Heart left ventricle (tissue), 16 donors: ENCODE measurements at places on chromosomes 5 and 9. TPM values are rescaled to one million over a fixed set of nuclear protein-coding genes. Genes with fewer than 3 reads are reported as not detected.

PRRT1B gene
- polyA plus RNA-seq = not detected

- DNase-seq = no peak
Measured at GRCh38 chr9:100071271-100071670, 27.5 kb downstream of the ERP44 start.

RAB14 gene
- polyA plus RNA-seq = 37.0 TPM

GRCh38 chr5:17907094-17907493 is 272.8 kb downstream of the TAF11L14 start:
- DNase-seq = no peak

PIP5K1B gene
- polyA plus RNA-seq = 48.8 TPM

KCNV2 gene
- polyA plus RNA-seq = not detected

BHMT gene
- not detected for polyA plus RNA-seq

DNA sequence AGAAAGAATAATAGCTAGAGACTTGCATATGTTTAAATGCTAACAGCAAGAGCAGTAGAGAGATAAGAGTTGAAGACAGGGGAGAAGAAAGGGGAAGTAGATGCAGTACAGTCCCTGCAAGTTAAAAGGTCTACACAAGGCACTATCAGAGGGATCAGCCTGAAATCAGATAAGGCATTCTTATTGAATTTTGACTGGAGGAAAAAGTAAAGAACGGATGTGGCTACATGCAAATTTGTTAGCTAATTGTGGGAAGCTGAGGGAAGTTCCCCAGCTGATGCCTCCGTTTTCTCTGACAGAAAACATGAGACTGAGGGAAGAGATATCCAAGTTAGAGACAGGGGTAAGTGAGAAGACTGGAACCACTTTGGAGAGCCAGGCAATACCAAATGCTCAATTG is 12.9 kb upstream of the RHOBTB3 start:
- no peak for DNase-seq

GRCh38 chr5:28855626-28856025 is 1817.2 kb upstream of the CDH9 start:
- DNase-seq = no peak

GRCh38 chr9:30943446-30944224 is 1440.8 kb upstream of the ACO1 start:
- DNase-seq = no peak

GRCh38 chr9:71819115-71819739 is 50.9 kb upstream of the CEMIP2 start:
- DNase-seq = no peak

GRCh38 chr9:89803403-89803802 is 198.6 kb downstream of the GADD45G start:
- no peak for DNase-seq

TAF11L12 gene
- not detected for polyA plus RNA-seq

DNA sequence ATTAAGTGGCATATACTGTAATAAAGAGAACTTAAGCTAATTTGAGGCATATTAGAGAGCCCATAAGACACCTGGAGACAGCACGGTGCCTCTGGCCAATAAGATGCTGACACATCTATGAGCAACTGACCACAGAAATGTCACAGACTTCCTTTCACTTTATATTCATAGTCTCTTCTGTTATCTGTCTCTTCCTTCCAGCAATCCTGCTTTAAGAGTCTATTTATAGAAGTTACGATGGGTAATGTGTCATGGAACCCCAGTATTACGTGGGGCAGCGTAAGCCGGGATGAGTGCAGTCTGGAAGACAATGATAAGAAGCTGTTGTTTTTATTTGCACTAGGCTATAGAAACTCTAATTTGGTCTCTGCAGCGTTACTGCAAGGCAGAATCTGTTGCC is 136.8 kb downstream of the CFAP90 start:
- no peak for DNase-seq

GRCh38 chr5:126801174-126801991 is 24.4 kb downstream of the LMNB1 start:
- no peak for DNase-seq

DNA sequence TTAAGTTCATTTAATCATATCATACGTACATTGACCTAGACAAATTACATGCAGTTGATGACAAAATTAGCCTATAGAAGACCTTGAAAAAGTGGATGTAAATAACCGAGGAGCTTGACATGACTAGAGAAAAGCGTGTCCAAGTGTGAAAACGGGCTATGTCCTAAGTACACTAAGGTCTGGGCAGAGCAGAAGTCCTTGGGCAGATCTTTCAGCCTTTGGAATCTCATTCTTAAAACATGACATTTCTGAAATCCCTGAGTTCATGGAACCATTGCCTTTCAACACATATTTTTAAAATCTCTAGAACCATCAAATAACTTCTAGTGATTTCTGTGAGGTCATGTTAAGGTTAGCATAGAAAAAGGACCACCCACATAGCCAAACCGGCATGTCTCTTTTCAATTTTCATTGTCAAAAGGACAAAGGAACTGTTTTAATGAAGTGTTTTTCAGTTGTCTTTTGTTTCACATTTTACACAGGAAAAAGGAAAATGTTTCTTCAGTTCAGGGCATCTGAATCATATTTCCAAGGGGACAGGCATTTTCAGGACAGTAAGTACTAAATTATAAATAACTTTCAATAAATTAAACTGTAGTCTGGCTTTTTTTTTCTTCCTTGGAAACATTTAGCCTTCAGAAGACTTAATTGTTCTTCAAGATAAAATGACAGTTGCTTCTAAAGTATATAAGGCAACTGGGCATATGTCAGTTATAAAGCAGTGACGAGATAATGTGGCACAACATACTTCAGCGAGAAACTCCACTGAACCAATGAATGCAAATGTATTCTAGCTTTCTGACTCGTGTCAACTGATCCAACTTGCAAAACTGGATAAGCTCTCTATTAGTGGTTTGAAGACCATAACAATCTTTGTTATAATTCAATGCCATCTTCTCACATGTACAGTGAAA is 416.8 kb downstream of the NFIB start:
- DNase-seq = no peak

DNA sequence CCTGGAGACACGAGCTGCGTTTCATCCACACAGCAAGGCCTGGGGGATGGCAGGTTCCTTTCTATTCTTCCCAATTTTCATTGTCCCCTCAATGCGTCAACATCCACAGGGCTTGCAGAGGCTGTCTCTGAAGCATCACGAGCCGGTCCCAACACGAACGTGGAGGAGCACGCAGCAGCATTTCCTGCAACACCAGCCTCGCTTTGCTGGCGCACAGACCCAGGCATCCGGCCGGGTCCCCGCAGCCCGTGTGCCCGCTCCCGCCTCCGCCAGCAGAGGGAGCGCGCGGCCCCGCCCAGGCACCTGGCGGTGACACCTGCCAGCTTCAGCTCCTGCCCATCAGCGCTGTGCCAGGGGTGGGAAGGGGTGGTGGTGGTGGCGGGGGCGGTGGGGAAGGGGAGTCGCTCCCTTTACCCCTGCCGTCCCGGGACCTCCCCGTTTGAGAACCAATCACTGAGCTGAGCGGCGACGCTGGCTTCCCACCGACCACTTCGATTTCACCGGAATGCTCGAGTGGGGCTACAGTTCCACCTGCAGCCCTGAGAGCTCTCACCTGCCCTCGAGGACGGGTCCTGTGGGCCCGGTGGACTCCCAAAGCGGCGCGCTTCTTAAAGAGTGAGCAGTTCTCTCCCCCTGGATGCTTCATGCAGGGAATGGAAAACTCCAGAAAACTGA is 464.5 kb downstream of the ICE1 start:
- no peak for DNase-seq

CTXN3 gene
- not detected for polyA plus RNA-seq

GRCh38 chr5:111366388-111366787 is 142.2 kb downstream of the CAMK4 start:
- no peak for DNase-seq

DNA sequence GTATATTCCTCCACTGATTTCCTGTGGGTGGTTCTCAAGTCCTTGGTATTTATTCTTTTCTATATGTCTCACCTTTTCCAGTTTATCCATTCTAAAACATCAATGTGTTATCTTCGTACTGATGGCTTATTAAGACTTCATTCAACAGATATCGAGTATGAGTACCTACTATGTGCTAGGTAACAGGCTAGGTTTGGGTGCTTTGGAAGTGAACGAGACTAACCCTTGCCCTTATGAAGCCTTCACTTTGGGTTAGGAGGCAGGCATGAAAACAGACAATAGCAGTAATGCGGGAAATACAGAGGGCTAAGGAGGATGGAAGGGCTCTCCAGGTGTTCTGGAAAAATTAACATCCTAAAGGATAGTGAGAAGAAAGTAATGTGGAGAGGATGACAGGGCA is 53.4 kb downstream of the AQP7 start:
- DNase-seq = no peak

DNA sequence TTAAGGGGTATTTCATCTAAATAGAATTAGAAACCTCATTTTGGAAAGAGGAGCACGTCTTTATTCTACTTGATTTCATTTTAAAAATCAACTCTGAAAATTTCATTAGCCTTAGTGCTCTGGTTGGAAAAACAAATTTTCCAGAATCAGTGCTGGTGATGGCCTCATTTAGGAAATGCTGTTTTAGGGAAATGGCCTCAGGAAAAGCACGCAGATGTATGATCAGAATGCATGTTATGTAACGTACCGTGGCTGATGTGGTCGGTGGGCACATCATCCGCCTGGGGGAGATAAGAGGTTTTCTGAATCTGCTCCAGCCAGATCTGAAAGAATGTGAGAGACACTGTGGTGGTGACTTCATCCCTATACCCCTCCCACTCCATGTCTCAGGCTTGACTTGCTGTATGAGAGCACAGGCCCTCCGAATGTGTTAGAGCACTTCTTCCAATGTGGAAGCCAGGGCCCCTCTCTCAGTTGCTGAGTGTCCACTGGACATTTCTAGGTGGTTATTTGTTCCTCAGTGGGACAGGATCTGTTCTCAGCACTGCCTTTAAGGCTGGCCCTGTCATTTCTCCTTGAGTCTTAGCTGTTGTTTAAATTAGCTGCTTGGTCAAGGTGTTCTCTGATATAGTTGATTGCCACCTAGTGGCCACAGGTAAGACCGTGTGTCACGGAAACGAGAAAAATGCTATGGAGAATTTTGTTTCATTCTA is 96.5 kb downstream of the ARHGAP26 start:
- no peak for DNase-seq

HINT2 gene
- polyA plus RNA-seq = 139 TPM

GRCh38 chr9:114311571-114312512 is 11.1 kb upstream of the ORM1 start:
- DNase-seq = no peak

C6 gene
- 7.2 TPM for polyA plus RNA-seq

STC2 gene
- 6.2 TPM for polyA plus RNA-seq

PDE6A gene
- 0.08 TPM for polyA plus RNA-seq

DNA sequence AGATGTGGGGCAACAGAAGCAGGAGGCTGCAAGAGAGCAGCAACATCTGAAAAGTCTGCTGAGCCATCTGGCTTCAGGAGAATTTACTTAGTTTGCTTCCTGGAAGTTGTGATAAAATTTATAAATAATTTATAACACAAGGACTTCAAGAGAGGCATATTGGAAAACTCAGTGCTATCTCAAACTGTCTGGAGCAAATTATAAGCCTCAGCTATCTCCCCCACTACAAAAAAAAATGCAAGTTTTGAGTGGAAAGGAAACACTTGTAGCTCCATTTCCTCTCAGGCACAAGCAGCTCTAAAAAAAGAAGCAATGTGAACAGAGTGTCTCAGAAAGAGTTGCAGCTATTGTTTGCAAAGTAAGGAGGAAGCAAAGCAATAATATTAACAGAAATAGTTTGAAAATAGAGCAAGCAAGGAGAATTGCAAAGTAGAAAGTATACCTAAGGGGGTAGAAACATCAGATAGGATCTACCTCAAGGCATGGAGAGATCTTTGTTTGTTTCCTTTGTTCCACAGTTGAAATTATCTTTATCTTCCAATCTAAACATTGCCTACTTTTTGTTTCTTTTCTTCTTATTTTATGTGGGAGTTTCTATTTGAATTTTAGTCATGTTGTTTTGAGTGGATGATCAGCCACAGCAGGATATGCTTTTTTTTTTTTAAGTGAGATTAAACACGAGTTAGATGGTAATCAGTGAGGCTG is 55.9 kb upstream of the IL6ST start:
- no peak for DNase-seq

INSL4 gene
- not detected for polyA plus RNA-seq

DNA sequence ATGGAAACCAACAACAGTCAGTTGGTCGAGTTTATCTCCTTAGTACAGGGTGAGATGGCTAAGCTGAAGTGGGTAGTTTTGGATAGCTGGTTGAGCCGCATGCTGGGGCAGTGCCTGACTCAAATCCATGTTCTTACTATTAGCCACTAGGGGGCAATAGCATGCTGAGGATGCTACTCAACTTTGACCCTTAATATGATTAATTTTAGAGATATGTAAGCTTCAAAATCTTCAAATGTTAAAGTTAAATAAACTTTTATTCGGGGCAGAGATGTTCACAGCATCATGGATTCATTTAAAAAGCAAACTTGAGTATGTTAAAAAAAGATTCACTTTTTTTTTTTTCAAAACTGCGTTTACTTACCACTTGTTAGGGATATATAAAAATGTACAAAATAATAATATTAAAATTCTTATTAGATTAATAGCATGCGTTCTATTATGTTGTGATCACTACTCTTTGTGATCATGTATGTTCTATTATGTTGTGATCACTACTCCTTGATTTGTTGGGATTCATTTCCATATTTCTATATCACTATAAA is 57.0 kb downstream of the C9orf153 start:
- no peak for DNase-seq

DHFR gene
- 9.6 TPM for polyA plus RNA-seq

- DNase-seq = no peak
Measured at GRCh38 chr5:167064198-167064776, 1227.2 kb upstream of the WWC1 start.

DNA sequence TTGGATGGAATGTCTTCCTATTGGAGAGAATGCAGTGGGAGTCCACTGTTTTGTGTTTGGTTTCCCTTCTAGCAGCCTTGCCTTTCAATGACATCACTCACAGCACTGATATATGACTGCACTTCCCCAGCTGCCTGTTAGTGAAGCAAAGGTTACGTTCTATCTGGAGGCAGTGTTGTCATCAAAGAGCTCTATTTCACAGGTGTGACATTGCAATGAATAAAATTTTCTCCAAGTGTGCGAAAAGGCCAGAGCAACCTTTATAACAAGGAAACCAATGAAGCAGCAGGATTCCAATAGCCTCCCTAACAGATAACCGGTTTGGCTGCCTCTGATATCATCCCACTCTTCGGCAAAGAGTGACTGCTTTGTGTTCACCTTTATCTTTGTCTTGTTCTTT is 523.5 kb upstream of the ZNF608 start:
- DNase-seq = no peak

DNA sequence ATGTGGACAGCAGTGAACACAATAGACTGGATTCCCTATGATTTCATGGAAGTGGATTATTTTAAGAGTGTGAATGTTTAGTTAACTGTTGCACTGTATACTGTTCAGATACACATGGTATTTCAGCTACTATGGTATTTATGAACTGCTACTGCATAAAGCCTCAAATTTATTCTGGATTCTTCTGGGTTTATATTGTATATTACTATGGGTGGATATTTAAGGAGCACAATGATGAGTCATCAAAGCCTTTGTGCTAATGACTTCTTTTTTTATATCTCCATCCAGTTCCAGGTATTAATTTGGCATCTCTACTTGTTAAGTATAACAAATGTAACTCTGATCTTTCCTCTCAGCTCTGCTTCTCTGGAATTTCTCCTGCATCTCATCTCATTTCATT is 6.8 kb downstream of the KDM4C start:
- DNase-seq = no peak

GRCh38 chr9:20980832-20981455 is 50.5 kb downstream of the HACD4 start:
- DNase-seq = no peak
